ENCODE measurements at places on chromosomes 7 and 10. TPM values are rescaled to one million over a fixed set of nuclear protein-coding genes. Genes with fewer than 3 reads are reported as not detected.

The NPY4R2 gene
- 0.19 TPM for polyA plus RNA-seq

The PIK3CG gene
- polyA plus RNA-seq, result 3.3 TPM

The SH2D4B gene
- polyA plus RNA-seq, result 0.17 TPM

DNA sequence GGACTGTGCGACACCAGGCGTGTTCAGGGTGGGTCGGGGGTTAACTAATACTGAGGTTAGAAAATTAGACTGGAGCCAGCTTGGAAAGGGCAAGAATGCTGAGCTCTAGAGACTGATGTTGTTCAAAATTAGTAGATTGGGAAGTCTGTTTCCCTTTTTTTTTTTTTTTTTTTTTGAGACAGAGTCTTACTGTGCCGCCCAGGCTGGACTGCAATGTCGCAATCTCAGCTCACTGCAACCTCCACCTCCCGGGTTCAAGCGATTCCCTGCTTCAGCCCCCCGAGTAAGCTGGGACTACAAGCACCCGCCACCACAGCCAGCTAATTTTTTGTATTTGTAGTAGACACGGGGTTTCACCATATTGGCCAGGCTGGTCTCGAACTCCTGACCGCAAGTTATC is 2.7 kb upstream of the CPVL start:
- no peak for DNase-seq

- no peak for DNase-seq
These were observed 297.8 kb downstream of the ELMO1 start for GRCh38 chr7:37150856-37151255.

DNA sequence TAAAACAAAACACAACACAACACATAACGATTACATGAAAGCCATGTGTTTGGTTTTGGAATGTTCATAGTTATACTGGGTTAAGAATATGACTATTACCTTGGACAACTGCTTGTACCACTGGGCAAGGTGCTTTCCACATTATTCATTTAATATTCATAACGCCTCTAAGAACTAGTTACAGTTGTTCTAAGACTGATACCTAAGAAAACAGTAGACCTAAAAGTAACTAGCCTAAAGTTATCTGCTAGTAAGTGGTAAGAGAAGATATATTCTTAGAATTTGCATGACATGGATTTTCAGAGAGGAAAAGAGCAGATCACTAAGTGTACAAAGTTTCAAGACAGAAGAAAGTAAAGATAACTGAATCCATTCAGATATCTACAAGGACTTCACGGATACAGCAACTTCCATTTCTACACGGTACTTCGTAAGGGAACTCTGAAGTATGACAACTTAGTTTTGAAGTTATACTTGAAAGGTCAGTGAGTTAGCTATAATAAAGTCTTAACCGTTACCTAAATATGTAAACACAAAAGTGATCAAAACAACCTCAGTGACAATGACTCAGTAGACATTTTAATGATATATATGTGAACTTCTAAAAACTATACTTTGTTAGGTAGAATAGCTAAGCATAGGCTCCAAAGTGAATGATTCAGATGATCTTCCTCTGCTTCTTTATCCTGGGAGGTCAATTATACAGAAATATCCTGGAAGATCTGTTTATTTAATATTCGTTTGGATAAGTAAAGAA is 65.1 kb downstream of the MINDY3 start:
- no peak for DNase-seq

GRCh38 chr7:74418538-74418937 is 35.2 kb upstream of the GTF2IRD1 start:
- no peak for DNase-seq
